Fibroblast of lung (primary cell): ENCODE measurements at places on chromosomes 4 and X. TPM values are rescaled to one million over a fixed set of nuclear protein-coding genes. Genes with fewer than 3 reads are reported as not detected.

Gene AFM
- total RNA-seq: not detected in 2 replicates

Gene SMARCA1
- 47.5 and 53.3 TPM in 2 replicates for total RNA-seq

Gene PNCK
- total RNA-seq: 0.26 and 0.33 TPM in 2 replicates

Gene SH2D1A
- total RNA-seq: not detected in 2 replicates

Gene MAGEA8
- not detected in 2 replicates for total RNA-seq

Gene BEND2
- not detected in 2 replicates for total RNA-seq

Gene DGKK
- total RNA-seq: not detected in 2 replicates

Gene TRIM61
- 4.5 and 5.4 TPM in 2 replicates for total RNA-seq

Gene UGT2B10
- total RNA-seq: not detected in 2 replicates

Gene KLF8
- total RNA-seq: 1.0 and 3.0 TPM in 2 replicates
